ENCODE measurements at places on chromosomes 4 and X. TPM values are rescaled to one million over a fixed set of nuclear protein-coding genes. Genes with fewer than 3 reads are reported as not detected.

GRCh38 chrX:153825042-153825441, 5.3 kb downstream of the PDZD4 start:
- DNase-seq, result no peak

- DNase-seq, result no peak
Measured at GRCh38 chr4:26031704-26032103, 117.7 kb downstream of the SMIM20 start.

GPR101 gene
- not detected for total RNA-seq

- DNase-seq, result no peak
Measured at GRCh38 chrX:109533631-109534030, 3.0 kb upstream of the NXT2 start.

DNA sequence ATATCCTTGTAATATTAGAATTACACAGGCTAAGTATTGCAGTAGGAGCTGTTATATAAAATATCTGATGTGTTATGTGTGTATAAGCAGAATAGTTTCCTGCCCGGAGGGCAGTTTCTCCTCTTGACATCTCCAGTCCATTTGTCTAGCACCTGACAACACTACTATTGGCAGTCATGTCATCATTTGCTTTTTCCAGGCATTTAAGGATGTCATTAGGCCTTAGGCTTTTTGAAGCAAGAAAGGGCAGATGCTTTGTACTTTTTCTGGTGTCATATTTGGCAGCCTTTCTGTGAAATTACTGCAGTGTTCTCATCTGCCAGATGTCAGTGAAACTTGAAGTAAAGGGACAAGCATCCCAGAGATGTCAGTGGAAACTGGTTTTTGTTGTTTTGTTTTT, 2017.6 kb upstream of the IGFBP7 start:
- no peak for DNase-seq

NPY1R gene
- total RNA-seq, result 5.6 TPM
